ENCODE measurements at places on chromosomes 6 and 20.

DNA sequence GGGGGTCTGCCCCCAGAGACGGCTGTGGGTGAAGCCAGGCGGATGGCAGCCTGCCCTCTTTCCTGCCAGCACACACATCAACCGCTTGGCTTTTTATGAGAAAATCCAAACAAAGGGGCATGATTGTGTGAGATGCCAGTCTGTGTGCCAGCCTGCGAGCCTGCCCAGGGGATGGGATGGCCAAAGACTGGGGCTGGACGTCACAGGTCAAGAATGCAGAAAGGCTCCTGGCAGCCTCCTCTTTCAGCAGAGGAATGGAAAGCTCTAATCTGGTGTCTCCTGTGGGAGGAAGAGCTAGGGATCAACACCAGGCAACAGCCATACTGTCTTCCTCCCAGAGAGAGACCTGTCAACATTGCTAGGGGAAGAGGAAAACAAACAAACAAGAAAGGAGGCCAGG lies 15.8 kb downstream of the TUBB2B start:
- no peak for DNase-seq

DNA sequence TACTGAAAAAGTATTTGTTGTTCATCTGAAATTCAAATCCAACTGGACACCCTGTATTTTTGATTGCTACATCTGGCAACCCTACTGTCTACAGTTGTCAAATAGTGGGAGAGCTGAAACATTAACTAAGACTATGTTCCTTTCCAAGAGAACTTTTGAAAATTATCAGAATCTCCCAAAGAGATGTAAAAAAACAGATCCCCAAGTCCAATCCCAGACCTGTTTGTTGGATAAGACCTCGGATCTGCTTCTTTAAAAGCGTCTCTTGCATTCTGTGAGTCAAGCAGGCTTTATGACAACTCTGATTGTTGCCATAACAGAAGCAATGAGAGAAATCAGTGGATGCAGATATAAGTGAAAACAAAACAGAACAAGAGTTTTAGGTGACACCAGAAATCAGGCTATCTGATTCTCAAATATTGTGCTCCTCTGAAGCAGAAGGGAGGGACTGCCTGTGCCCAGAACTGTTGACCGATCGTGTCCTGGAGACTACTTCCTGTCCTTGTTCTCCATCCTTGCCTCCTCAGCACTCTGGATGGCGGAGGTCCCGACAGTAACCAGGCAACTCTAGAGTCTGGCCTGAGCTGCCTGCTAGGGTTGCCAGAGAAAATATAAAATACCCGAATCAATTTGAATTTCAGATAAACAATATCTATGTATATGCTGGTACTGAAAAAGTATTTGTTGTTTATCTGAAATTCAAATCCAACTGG lies 853.8 kb downstream of the MAFB start:
- DNase-seq: no peak

DNA sequence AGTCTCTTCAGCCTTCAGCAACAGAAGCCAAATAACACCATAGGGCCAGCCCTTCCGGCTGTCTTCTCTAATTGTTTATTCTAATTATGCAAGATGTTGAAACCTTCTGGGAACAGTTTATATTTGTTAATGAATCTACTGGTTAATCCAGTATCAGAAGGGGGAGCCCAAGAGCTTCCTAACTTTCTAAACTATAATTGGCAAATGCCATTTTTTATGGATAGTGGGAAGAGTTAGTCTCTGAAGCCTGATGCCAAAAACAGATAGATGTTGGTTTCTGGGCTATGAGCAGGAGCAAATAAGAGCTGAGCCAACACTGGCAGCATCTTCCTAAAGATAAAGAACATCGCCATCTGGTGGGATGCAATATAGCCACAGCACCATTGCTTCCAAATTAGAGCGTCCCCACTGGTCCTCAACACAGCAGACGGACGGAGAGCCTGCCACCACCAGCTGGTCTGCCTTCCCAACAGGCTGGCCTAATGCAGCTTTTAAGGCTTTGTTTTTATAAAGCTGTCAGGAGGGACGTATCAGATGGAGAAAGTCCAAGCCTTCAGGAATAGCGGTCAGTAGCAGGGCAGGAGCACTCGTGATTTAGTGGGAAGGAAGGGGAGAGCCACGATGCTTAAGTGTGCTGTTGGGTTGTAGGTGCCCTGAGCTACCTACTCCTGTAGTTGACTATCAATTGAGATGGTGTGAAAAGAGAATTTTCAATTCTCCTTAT lies 118.8 kb downstream of the RALGAPA2 start:
- peak; percentile 54 for DNase-seq

DNA sequence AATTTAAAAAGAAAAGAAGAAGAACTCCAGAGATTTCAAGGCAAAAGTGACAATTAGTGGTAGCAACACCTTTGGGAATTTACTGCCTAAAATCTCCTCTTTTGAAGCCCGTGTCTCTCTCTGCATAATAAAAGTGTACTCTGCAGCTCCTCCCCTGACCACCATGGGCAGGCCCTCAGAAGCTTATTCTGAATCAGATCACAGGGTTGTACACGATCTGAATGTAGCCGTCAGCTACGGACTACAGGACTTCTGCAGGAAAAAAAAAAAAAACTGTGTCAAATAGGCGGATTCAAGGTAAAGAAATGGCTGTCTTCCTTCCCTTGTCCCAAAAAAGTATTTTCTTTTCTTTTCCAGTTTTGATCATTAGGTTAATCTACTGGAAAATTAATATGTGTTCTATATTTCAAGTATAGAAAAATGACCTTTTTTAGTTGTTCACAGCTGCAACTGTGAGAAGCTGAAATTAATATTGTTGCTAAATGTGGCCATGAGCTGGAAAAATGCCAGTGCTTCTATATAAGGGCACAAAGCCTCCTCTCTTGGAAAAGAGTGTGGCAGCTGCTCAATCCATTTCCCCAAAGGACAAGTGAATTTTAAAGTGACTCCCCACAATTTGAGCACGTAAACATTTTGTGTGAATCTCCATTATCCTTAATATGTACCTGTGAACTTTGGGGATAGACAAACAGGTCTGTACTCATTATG lies 397.4 kb downstream of the C6orf118 start:
- no peak for DNase-seq

GRCh38 chr20:5969940-5970339 lies 19.5 kb downstream of the MCM8 start:
- DNase-seq: no peak

DNA sequence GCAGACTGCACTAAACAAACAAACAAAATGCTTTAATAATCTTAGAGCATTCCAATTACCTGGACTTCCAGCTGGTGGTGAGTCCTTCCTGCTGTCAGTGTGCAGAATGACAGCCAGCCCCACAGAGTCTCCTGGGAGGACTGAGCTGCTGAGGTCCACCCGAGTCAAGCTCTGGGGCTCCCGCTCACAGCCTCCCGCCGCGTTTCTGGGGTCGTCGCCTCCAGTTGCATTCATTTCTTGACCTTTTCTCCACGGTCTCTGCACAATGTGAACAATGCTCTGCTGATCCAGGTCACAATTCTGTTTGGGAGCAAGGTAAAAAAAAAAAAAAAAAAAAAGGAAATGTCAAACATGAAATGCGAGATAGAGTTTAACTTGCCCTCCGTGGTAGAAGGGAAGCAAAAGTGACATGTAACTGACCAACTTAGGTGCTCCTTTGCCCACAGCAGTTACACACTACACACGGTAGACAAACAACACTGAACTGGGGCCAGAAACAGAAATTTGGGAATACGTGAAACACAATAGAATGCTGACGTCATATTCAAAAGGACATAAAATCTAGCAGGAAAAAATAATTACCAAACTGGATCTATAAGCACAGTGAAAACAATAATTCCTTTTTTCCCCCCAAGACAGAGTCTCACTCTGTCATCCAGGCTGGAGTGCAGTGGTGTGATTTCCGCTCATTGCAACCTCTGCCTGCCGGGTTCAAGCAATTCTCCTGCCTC lies 464.9 kb downstream of the PRKN start:
- DNase-seq: no peak

- DNase-seq: no peak
Observed at GRCh38 chr20:13581451-13581850, 57.3 kb downstream of the TASP1 start.

DNA sequence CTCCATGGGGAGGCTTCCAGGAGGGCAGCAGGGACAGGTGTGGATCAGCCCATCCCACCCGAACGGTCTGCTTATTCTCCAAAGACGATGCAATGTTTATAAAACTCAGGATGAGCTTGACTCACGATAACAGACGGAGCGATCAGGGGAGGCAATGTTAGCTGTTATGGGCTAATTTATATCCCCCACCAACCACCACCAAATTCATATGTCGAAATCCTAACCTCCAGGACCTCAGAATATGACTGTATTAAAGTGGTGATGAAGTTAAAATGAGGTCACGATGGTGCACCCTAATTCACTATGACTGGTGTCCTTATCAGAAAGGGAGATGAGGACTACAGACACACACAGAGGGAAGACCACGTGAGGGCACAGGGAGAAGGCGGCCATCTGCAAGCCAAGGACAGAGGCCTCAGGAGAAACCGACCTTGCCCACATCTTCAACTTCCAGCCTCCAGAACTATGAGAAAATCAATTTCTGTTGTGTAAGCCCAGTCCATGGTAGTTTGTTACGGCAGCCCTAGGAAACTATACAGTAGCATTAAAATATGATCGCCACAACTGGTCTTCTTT lies 7.0 kb downstream of the ADTRP start:
- DNase-seq: no peak

- no peak for DNase-seq
Observed at GRCh38 chr6:9704989-9705388, 709.9 kb downstream of the TFAP2A start.

GRCh38 chr6:49662892-49663261 lies 26.2 kb upstream of the RHAG start:
- no peak for DNase-seq

- no peak for DNase-seq
Observed at GRCh38 chr6:36720251-36721141, 22.9 kb downstream of the RAB44 start.

DNA sequence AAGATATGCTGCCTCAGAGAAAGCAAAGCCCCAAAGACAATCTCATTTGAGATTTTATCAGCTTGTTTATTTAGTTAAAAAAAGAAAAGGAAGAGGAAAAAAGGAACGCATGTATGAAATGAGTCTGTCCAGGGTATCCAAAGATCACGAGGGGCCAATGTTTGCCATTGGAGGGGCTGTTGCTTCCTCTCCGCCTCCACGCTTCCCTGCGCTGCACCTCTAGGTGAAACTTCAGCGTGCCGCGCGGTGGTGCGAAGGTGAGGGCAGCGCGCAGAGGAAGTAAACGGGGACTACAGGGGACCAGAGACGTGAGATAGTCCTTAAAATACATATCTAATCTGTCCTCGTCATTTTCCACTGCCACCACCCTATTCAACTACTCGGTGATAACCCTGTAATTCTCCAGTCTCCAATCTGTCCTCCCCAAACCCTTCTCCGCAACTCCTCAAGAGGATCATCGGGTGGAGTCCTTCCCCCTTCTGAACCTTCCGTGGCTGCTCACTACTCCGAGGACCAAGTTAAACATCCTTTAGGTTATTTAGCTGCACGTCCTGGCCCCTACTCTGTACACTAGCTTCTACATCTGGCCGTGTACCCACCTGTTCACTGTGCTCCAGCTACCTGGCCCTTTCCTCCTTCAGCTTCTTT lies 1.1 kb upstream of the DCBLD1 start:
- peak; percentile 20 for DNase-seq

- no peak for DNase-seq
Observed at GRCh38 chr6:143555071-143555492, 43.6 kb upstream of the FUCA2 start.

- DNase-seq: no peak
Observed at GRCh38 chr6:136524339-136524935, 25.8 kb downstream of the MAP7 start.

- no peak for DNase-seq
Observed at GRCh38 chr6:152401978-152402377, 235.2 kb downstream of the SYNE1 start.

GRCh38 chr20:57455386-57455785 lies 64.2 kb downstream of the RBM38 start:
- DNase-seq: no peak

DNA sequence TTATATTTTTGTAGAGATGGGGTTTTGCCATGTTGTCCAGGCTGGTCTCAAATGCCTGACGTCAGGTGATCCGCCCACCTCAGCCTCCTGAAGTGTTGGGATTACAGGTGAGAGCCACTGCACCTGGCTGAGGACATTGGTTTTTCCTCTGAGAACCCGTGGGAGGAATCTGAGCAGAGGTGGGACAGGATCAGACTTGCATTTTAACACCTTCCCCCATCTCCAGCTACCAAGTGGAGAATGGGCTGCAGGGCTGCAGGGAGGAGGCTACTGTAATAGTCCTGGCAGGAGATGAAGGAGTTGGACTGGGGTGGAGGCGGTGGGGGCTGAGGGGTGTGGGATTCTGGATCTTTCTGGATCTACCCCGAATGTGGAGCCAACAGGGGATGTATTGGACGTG lies 24.5 kb downstream of the FAM110A start:
- DNase-seq: no peak

GRCh38 chr20:58349570-58349969 lies 39.5 kb upstream of the VAPB start:
- DNase-seq: no peak

- DNase-seq: peak; percentile 52
Observed at GRCh38 chr6:11824986-11825385, 46.4 kb upstream of the ADTRP start.

DNA sequence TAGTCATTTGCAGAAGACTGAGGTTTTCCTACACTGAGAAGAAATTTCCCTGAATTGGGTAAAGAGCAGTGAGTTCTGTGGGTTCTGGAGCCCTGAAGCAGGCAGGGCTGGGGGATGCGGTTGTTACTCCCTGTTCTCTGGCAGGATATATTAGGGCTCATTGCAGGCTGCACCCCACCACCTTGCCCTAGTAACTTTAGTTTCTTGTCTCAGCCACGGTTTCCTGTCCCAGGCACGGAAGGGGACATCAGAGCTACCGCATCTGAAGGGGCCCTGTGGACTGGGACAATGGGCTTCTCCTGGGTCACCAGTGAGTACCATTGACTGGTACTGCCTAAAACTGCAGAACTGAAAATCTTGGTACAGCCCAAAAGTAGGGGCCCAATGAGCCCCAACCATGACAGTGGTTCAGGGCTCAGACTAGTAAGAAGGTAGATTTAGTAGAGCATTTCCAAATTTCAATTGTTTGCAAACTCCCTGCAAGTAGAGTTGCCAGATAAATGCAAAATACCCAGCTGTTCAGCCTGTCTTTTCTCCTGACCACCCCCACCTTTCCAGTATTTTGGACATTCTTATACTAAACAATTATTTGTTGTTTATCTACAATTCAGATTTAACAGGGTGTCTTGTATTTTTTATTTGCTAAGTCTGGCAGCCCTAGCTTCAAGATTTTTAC lies 54.5 kb upstream of the EYA2 start:
- no peak for DNase-seq

- DNase-seq: no peak
Observed at GRCh38 chr6:19067165-19067564, 680.0 kb downstream of the RNF144B start.

DNA sequence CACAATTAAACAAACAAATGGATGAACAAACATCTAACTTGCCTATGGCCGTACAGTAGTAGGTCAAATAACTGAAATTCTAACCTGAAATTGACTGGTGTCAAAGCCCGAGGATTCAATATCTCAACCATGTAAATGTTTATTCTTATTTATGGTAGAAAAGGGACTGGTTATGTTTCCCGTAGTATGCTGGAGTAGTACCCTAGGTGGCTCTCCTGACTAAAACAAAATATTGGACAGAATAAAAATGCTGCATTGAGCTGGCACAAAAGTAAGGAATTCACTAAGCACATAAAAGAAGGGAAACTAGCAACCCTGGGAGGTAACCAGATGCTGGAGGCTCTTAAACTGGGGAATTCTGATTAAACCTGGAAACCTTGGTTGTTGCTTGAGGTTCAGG lies 117.1 kb upstream of the PREP start:
- DNase-seq: no peak

GRCh38 chr6:37480118-37480736 lies 19.5 kb downstream of the CCDC167 start:
- no peak for DNase-seq
